ENCODE measurements at places on chromosomes 2 and 18.

DNA sequence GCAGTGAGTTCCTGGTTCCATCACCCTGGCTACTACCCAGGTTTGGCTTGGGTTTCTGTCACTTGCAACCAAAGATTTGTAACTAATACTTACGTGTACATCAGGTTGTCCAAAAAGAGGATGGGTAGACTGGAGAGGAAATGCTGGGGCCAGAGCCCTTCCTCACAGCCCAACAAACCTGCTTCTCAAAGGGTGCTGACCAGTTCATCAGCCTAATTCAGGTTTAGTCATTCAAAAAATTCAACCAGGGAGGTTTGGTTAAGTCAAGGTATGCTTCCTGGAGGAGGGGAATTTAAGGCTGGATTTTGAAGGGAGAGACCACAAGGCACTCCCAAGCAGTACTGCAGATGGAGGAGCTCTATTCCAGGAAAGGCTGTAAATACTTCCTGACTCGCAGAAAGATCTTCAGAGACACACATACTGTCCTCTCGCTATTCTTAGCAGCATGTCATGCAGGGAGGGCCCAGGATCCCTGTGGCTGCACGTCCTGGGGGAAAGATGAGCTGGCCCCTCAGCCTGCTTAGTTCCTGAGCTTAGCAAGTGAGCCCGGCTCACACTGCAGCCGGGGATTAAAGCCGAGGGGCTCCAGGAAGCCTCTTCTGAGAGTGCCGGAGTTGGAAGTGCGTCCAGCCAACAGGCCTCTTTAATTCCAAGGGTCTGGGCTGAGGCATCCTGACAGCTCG is 40.0 kb upstream of the BIN1 start:
- DNase-seq: no peak

GRCh38 chr2:203177361-203177760 is 61.5 kb upstream of the CYP20A1 start:
- no peak for DNase-seq

- no peak for DNase-seq
These were observed 288.1 kb downstream of the CCDC102B start for GRCh38 chr18:69085951-69086350.

- DNase-seq: no peak
These were observed 193.8 kb downstream of the SEPTIN10 start for GRCh38 chr2:109419960-109420370.

GRCh38 chr2:99863903-99864270 is 278.5 kb downstream of the AFF3 start:
- no peak for DNase-seq

DNA sequence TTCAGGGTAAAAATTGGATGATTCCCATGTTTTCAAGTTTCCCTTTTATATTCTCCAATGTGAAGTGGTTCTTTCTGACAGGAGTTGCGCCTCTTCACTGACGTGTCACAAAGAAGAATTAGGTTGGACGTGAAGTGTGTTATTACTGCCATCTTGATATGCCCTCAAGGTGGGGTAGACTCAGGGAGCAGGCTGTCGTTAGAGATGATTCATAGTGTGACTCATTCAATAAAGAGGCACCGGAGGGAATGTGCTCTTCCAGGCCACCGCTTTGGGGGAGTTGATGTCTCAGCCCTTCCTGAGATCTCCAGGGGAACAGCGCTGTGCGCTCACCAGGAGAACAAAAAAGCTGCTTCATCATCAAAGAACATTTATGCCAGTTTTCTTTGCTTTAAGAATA is 3.6 kb upstream of the DGKD start:
- DNase-seq: no peak

DNA sequence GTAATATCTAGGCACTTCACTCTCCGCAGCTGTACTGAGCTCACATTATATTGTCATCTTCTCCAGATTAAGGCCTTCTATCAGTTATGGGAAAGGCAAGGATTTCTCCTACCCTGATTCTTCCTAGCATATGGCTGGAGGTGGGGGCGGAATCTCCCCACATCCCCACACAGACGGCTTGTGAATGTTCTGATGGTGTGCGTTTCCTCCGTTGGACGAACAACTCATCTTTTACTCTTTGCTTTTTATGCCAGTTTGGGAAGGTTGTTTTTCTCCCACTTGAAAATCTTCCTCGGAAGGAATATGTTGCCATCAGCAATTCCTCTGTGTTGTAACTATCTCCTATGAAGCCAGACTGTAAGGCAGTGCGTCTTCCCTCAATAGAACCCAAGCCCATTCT is 24.3 kb downstream of the KLHL29 start:
- DNase-seq: no peak

DNA sequence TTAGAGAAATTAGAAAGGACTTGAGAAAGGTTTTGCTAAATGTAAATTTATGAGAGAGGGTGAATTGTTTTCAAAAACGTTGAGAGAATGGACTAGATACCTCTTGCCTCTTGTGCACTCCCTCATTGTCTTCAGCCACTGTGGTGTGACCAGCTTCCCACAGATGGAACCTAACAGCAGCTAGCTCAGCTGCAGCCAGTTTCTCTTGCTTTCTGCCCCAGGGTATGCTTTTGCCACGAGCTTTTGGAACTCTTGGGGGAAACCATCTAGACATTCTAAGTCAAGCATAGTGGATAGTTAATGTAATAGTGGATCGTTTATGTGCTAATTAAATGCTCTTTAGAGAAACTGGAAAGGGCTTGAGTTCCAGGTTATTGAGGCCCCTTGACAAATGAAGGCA is 288.2 kb downstream of the CTNNA2 start:
- no peak for DNase-seq

DNA sequence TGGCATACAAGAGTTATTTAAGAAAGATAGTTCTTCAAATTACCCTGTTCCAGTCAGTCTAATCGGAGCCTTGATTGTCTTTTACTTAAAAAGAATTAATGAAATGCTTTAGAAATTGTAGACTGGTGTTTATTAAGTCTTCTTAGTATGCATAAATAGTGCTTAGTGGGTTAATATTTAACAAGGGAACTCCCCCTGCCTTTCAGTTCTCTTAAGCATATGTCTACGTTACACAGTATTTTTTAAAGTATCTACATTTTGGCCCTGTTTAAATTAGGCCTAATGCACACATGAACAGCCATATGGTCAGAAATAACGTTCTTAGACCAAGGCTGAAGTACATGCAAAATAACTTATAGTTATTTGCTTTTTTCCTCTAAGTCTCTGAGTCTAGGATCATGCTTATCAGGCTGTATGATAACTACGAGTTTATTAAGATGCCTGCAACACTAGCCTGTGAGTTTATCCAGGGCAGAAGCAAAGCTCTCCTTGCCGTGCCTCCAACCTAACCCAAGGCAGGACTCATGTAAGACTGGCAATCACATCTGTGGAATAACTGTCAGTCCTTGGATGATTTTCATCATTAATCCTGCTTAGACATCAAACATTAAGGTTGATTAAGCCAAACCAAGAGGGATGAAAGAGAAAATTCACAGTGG is 6.7 kb downstream of the BCL2 start:
- DNase-seq: no peak

- no peak for DNase-seq
These were observed 659 bp downstream of the ZNF142 start for GRCh38 chr2:218658671-218659257.

DNA sequence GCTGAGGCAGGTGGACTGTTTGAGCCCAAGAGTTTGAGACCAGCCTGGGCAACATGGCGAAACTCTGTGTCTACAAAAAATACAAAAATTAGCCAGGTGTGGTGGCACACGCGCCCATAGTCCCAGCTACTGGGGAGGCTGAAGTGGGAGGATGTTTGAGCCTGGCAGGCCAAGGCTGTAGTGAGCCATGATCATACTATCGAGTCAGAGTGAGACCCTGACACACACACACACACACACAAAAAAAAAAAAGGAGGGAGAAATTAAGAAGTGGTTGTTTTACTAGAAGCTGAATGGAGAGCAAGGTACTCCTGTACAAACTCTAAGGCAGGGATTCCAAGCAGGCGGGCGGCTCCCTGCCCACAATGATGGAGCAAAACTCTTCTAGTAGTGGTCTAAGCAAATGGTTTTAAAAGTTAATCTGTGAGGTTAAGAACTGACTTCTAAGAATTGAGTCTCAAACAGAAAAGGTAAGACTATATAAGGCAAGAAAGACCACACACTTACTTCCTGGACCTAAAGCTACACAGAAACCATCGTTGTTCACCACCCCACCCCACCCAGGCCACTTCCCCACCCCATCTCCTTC is 2.6 kb downstream of the ANKRD44 start:
- no peak for DNase-seq

DNA sequence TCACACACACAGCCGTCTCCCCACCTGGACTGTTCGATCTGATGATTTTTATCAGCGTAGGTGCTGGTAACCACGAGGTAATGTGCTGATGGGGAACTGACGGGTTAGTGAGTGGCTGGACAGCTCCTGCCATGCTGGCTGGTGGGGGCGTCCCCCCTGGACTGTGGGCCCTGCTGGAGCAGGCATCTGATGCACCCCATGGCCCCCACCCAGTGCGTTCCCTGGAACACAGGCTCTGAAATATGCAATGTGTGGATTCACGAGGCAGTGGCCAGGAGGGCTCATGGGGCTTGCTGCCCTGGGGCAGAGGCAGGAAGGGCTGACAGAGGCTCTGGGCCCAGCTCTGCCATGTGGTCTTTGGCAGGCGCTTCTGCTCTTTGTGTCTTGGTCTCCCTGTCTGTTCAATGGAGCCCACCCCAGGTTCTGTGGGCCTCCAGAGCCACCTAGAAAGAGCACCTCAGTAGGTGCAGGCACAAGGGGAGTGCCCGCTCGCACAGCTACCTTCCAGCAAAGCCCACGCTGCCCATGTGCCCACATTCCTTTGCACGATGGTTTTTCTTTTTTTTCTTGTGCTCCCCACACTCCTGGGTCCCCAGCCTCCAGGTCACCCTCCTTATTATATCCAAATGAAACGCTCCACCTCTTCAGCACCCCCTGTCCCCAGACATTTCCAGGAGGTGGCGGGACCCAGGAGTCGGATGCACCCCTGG is 10.3 kb upstream of the PXDN start:
- no peak for DNase-seq

- no peak for DNase-seq
These were observed 601.8 kb upstream of the ID2 start for GRCh38 chr2:8080063-8080462.

- DNase-seq: no peak
These were observed 464.6 kb upstream of the SPHKAP start for GRCh38 chr2:228646061-228646460.

DNA sequence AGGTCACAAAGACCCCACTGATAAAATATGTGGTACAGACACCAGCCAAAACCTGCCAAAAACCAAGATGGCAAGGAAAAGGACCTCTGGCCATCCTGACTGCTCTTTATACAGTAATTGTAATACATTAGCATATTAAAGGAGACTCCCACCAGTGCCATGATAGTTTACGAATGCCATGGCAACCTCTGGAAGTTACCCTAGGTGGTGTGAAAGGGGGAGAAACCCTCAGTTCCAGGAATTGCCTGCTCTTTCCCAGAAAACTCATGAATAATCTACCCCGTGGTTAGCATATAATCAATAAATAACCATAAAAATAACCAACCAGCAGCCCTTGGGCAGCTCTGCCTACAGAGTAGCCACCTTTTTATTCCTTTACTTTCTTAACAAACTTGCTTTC is 129.8 kb upstream of the EPB41L3 start:
- DNase-seq: no peak

DNA sequence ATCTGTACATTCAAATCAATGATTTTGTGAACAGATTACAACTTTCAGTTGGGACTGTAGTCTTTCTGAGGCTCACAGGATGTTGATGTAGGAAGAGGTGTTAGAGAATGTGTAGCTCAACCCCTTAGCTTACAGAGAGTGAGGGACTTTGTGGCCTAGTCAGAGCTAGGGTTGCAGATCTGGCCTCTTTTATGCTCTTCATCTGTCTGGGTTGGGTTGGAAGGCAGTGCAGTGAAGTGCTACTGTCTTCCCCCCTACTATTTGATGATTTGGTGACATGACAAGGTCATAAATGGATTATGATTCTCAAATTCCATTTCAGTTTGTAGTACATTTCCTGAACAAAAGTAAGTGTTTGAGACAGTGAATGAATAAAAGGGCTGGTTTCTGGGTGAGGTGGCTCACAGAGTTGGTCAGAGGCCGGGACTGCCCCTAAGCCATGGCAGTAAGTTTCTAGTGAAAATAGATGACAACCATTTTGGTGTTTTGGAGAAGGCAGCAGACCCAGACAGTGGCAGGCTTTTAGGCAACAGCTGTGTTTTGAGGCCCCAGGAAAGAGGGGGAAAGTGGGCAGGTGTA is 21.6 kb downstream of the MAP4K4 start:
- no peak for DNase-seq

- DNase-seq: no peak
These were observed 97.1 kb downstream of the INHBB start for GRCh38 chr2:120442923-120443571.

GRCh38 chr2:119301413-119301812 is 65.2 kb downstream of the C2orf76 start:
- DNase-seq: no peak

DNA sequence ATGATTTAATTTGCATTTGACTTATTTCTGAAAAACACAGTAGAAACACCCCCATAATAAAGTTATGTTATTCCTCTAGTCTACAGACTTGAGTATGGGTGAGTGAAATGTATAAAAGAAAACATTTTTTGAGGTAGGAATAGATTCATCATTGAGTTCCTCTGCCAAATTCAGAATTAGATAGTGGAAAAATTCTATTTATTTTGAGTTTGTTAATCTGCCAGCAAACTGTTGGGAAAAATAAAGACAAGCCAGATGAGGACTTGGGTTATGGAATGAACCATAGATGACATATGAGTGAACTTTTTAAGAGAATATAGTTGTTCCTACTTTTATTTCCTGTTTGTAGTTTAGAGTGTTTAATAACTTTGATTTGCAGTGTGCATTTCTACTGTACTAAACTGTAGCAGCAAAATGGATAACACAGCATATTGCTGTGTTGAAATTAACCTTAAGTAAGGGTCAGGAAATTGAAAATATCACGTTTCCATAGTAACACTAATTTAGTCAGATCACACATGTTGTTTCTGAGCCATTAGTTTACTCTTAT is 35.6 kb upstream of the PNPT1 start:
- no peak for DNase-seq

DNA sequence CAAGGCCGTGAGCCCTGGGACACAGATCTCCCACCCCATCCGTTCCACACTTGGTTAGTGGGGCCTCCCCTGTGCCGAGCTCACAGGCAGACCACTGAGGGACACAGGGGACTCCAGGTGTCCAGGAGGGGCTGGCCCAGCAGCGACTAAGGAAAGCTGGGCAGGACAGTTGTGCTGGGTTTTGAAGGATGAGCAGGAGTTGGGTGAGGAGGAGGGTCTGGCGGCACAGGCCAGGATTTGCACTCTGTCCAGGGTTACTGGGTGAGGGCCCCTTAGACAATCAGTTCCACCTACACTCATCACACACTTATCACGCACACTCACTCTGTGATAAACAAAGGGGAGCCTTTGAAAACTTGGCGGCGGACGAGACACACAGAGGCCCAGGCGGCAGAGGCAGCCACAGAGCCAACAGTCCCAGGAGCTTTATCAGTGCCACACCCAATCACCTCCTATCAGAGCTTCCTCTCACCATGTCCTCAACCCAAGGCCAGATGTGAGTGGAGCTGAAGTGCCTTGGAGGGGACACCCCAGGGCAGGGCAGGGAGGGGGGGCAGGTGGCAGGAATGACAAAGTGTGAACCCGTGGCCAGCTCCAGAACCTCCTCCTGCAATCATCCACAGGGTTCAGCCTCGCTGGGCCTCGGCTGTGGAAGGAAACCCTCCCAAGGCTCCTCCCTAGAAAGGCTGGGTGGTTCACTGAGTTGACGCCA is 26.6 kb downstream of the BIN1 start:
- no peak for DNase-seq

- no peak for DNase-seq
These were observed at the start of gene OSR1 for GRCh38 chr2:19358242-19359020. Gene OSR1 (minus strand): TSS chr2:19358623. CDS start chr2:19353805, 4,818 bp downstream.

GRCh38 chr2:10309286-10309685 is 6.6 kb downstream of the HPCAL1 start:
- no peak for DNase-seq

GRCh38 chr2:63029058-63029457 is 21.6 kb upstream of the OTX1 start:
- no peak for DNase-seq
